ENCODE measurements at places on chromosomes 7 and 10.

- no peak for DNase-seq
Measured at GRCh38 chr7:135253851-135254771, 20.5 kb downstream of the STRA8 start.

DNA sequence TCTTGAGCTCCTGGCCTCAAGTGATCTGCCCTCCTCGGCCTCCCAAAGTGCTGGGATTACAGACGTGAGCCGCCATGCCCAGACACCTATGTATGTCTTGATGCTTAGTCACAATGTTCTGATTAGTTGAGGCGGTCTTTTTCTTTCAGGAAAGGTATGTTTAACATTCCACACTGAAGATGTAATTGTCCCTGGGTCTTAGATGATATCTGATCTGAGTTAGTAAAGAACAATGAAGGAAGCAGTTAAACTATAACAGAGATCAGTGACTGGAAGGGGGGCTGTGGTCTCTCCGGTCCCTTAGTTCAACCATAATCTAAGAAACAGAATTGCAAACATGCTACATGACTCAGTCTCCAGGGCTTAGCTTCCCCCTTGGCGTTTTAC lies 31.5 kb upstream of the SH2D4B start:
- DNase-seq: no peak

- no peak for DNase-seq
Measured at GRCh38 chr10:96666741-96667140, 53.6 kb downstream of the PIK3AP1 start.

- DNase-seq: peak; percentile 86
Measured at GRCh38 chr7:82443547-82444219, at the start of gene CACNA2D1. Gene CACNA2D1, minus strand, starts transcription at chr7:82443777.

- DNase-seq: no peak
Measured at GRCh38 chr10:93110472-93111146, 36.9 kb downstream of the CYP26A1 start.

DNA sequence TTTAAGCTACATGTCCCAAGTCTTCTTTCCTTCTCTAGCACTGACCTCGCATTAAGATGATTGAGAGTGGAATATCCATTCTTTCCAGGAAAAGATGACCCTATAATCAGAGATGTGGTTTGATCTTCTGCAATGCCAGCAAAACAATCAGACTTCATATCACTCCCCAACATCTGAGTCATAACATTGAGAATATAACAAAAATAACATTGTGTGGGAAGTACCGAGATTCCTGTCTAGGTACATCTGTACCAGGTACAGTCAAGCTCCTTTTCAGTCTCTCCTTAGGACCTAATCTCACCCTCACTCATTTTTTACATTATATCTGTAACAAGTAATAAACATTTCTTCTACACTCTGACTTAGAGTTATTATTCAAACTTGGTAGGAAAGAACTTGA lies 201.6 kb downstream of the LRRTM3 start:
- no peak for DNase-seq

GRCh38 chr7:80681272-80681885 lies 42.9 kb downstream of the CD36 start:
- DNase-seq: peak; percentile 15

DNA sequence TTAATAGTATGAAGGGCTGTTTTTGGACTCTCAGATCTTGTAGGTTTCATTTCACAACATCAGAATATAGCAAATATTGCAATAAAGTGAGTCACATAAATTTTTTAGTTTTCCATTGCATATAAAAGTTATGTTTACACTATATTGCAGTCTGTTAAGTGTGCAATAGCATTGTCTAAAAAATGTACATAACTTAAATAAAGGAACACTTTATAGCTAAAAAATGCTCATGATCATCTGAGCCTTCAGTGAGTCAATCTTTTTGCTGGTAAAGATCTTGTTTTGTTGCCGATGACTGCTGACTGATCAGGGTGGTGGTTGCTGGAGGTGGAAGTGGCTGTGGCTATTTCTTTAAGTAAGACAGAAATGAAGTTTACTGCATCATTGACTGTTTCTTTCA lies 42.0 kb downstream of the ABCA13 start:
- no peak for DNase-seq

DNA sequence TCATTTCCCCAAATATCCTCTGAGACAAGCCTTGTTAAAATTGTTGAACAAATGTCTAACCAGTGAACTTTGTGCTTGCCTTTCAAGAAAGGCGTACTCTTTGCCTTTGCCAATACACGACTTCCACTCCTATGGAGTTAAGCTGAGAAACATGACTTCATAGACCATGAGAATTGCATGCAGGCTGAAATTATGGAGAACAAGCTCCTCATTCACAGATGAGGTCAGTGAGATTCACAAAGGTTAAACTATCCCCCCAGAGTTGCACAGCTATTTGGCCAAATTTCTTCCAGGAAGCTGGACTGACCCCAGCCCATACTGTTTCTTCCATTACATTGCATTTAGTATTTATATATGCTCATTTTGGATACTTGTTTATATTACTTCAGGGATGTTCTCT lies 221.4 kb upstream of the SEMA3C start:
- DNase-seq: no peak

DNA sequence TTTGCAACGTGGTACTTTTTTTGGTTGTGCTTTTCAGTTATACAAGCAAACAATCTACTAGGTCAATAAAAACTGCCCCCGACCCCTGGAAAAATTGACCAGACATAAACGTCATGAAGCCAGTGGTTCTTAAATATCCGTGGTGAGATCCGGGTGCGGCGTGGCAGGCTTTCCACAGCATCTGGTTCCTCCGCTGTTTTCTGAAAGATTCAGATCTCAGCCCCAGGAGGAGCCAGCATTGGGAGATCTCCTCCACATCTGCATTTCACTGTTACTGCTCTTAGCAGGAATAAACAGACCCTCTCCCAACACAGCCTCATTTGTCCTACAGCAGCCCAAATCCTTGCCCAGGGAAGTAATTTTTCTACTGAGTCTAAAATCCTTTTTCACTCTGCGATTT lies 664.3 kb upstream of the FOXK1 start:
- DNase-seq: no peak

- DNase-seq: no peak
Measured at GRCh38 chr7:75740846-75741497, 2.2 kb upstream of the HIP1 start.

DNA sequence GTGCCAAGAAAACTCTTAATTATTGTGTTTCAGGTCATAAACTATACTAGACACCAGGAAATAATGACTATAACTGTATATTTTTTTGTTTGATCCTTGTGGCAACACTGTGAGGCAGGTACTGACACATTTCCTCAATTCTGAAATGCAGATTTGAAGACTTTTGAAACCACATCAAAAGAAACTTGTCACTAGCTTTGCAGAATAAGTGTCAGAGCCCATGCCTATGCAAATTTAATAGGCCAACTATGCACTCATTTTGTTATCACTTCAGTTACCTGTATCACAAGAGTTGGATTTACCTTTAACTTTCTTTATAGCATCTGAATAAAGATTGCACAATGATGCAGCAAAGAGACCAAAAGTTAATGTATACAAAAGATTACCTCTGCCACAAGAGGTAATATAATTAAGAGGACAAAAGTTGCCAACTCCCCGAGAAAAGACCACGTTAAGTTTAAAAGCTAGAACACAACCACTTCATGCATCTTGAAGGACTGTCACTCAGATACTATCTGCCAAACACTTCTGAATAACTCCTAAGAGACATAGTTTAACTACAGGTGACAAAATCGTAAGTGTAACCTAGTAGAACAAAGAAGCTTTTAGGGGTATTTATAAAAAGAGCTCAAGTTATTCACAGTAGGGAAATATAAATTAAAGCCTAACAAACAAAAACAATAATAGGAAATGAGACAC lies 80.5 kb downstream of the ELAPOR2 start:
- no peak for DNase-seq

- DNase-seq: no peak
Measured at GRCh38 chr7:116512520-116513188, 12.2 kb upstream of the CAV1 start.

DNA sequence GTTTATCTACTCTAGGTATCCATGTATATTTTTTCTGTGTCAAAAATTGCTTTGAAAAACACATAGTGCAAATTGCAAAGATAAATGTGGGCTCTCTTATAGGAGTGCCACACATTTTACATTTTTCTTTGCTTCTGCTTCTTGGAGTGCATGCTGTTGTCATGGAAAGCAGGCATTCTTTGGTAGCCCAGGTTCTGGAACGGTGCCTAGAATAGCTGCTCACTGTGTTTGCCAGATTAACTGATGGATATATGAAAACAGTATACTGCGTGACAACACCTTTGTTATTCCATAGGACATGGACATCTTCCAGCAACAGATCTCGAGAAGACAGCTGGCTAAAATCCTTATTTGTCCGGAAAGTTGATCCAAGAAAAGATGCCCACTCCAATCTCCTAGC lies 13.4 kb downstream of the NIPSNAP2 start:
- DNase-seq: no peak

DNA sequence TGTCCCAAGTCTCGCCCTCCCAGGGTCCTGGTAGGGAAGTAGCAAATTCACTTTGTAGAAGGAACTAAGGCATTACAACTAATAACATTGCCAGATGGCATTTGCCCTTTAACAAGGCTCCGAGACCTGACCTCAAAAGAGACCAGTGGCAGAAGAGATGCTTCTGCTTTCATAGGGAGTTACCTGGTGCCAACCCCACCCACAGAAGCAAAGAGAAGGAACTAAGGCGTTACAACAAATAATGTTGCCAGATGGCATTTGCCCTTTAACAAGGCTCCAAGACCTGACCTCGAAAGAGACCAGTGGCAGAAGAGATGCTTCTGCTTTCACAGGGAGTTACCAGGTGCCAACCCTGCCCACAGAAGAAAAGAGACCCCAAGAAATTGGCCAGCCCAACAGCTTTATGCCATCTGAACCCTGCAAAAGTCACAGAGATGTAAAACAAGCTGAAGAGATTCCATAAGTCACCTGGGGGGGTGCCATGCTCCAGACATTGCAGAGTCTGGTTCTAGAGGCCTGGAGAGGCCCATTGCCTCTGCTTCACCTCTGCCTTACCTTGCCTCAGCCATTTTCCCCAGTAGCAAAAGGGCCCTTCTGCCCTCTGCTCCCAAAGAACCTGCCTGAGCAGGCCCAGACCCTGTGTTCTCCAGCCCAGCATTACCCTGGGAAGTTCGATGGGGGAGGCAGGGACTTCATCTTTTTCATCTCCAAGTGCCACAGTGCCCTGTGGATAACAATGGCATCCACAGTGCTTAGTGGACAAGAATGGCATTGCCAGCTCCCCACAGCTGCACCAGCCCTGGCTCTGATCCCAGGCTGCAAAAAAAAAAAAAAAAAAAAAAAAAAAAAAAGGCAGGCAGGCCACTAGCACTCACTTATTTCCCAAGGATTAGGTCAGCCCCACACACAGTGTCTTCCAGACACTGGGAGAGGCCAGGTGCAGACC lies 179.5 kb upstream of the PLXNA4 start:
- DNase-seq: peak; percentile 44

DNA sequence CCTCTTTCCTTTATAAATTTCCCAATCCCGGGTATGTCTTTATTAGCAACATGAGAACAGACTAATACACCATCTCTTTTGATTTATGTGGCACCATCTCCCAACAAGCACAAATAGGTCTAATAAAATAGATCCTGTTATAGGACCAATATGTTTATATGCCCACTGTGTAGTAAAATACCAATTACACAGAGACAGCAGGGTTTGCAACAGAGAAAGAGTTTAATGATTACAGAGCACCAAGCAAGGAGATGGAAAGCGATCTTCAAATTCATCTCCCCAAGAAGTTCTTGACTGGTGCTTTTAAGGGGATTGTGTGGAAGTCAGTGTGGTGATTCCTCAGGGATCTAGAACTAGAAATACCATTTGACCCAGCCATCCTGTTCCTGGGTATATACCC lies 33.5 kb upstream of the TECTB start:
- no peak for DNase-seq

GRCh38 chr7:135405969-135406368 lies 103.9 kb downstream of the CNOT4 start:
- DNase-seq: no peak

- no peak for DNase-seq
Measured at GRCh38 chr10:46787321-46787615, 124.0 kb upstream of the PTPN20 start.

DNA sequence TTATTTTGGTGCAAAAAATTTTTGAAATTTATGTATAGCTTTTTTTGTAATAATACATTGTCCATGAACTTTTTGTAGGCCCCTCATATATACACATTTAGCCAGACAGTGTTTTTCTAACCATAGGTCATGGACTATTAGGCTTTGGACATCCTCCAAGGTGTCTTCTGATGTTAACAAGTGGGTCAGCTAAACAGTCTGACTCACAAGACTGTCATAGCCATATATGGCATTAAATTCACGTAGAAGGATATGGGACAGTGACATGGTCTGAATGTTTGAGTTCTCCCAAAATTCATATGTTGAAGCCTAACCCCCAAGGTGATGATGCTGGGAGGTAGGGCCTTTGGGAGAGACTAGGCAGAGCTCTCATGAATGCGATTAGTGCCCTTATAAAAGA lies 14.0 kb upstream of the NUB1 start:
- no peak for DNase-seq

GRCh38 chr10:129426606-129427005 lies 40.4 kb upstream of the MGMT start:
- DNase-seq: no peak

GRCh38 chr10:16856092-16856491 lies 38.9 kb upstream of the RSU1 start:
- no peak for DNase-seq

DNA sequence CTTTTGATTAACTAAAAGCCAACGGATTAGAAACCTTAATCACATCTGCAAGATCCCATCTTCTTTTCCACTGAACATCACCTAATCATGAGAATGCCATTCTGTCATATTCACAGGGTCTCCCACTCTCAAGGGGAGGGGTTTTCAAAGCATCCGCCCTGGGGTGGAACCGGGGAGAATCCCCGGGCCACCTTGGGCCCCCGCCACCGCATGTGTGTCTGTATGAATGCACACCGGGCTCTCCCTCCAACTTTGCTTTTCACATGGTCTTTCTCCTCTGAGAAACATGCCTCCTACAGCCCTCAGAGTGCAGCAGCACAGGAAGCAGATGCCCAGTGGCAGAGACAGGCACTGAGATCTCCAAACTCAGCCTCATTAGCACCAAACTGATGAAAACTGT lies 233.2 kb upstream of the PPP2R2D start:
- DNase-seq: no peak

GRCh38 chr7:10308276-10308675 lies 665.4 kb upstream of the PHF14 start:
- DNase-seq: no peak
